ENCODE measurements at places on chromosomes 12 and 14.

GRCh38 chr14:68139431-68140075, 320.0 kb downstream of the RAD51B start:
- DNase-seq, result no peak

GRCh38 chr14:103721334-103722120, 5.9 kb downstream of the ZFYVE21 start:
- no peak for DNase-seq

GRCh38 chr14:50311337-50311971, 575 bp downstream of the L2HGDH start:
- DNase-seq, result no peak

DNA sequence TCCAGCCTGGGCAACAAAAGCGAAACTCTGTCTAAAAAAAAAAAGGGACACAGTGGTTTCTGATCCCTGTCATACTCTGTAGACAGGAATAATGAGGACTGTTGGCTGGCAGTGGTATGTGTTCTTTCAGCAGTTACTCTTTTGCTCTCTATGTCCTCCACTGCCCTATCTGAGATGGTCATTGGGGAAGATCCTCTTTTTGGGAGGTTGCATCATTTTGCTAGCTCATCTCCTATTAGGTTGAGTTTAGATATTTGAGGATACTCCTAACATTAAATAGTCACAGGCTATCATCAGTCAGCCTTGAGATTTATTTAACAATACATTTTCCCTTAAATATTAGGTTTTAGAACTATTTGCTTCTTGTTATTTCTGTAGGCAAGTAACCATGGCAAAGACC, 5.9 kb upstream of the CCDC91 start:
- no peak for DNase-seq

DNA sequence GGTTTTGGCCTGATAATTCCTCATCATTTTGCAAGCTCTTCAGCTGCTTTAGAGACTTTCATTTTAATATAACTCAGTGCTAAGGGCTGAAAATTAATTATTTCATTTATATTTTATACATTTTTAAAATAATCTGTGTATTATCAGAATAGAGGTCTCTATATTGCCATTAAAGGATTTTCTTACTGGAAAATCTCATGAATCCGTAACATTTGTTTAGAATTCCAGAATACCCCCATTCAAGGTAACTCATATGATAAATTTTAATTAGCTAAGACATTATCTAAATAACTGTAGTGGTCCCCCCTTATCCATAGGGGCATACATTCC, 51.6 kb downstream of the BMAL2 start:
- no peak for DNase-seq

DNA sequence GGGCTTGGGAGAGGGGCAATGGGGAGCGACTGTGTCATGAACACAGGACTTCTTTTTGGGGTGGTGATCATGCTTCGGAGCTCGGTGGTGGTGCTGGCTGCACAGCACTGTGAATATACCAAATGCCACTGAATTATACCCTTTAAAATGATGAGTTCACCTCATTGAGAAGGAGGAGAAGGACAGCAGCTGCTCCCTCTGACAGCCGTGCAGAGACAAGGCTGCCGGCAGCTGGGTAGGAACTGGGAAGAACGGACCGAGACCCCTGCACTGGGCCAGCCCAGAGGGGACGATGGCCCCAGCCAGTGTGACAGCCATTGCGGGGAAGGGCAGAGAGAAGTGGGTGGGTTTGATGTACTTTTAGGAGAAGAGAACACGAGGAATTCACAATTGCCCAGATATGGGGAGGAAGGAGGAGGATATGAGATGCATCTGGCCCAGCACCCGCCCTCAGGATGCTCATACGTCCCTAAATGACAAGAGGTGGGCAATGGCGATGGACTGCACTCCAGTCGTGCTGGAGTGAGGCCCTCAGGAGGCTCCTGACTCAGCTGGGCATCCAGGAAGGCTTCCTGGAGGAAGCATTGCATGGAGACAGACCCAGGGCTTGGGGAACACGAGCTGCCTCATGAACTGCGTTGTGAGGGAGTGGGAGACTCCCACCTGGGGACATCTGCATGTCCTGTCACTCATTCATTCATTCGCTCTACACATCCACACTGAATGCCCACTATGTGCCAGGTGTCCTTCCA, 64.3 kb upstream of the C14orf180 start:
- no peak for DNase-seq

DNA sequence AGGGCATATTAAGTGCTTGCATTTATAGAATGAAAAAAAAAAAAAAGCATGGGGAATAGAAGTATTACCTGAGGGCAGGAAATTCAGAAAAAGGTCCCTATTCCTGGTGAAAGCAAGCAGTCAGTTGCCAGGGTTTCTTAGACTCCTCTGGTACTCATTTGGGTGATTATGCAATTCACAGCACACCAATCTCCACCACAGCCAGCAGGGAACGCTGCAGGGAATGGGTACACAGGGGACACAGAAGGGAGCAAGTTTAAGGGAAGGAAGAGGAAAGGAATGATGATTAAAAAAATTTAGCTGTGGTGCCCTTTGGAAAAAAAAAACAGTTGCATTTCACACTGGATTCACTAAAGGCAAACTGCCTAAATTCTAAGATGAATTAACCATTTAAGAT, 14.2 kb downstream of the BLTP3B start:
- DNase-seq, result no peak

DNA sequence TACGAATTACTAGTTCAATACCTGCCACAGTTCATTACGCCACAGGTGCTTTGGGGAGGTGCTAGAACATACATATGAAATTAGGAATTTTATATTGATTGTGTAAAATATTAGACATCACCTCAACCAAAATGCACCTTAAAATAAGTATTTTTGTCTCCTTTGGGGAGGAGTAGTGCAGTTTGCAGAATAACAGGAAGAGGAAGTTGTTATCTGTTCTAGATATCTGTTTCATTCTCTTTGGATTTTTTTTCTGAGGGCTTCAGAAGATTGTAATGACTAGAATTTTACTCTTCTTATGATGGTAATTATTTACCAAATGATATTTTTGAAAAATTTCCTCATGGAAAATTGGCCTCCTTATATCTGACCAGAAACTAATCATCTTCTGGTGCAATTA, 9.9 kb upstream of the GYS2 start:
- no peak for DNase-seq

DNA sequence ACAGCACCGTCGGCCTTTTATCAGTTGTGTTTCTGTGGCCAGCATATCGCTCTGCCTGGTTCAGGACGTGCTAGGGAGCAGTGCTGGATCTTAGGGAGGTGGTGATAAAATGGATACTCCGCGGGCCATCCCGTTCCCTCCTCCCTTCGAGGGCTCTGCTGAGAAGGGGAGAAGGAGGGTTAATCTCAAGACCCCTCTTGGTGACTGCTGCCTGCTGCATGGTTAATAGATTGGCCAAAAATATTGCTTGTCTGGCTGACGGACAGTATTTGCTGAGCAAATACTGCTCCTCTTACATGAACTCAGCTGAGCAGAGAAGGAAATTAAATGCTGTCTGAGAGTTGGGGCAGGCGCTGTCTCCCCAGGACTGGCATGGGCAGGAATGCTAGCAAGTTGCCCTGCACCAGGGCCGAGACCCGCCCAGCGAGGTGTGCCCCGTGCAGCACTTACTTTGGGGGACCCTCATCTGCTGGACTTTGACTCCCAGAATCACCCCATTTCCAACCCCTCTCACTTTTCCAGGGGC, 1.2 kb downstream of the FBRSL1 start:
- no peak for DNase-seq

GRCh38 chr12:24853588-24853987, 95.3 kb downstream of the BCAT1 start:
- no peak for DNase-seq

- DNase-seq, result no peak
Measured at GRCh38 chr14:32087173-32087861, 10.2 kb downstream of the ARHGAP5 start.

- DNase-seq, result no peak
Measured at GRCh38 chr12:131153956-131154355, 200.2 kb downstream of the ADGRD1 start.

- DNase-seq, result no peak
Measured at GRCh38 chr12:9642606-9643265, 26.8 kb upstream of the CLEC2D start.

- DNase-seq, result no peak
Measured at GRCh38 chr12:46830731-46831334, 5.0 kb upstream of the SLC38A4 start.

DNA sequence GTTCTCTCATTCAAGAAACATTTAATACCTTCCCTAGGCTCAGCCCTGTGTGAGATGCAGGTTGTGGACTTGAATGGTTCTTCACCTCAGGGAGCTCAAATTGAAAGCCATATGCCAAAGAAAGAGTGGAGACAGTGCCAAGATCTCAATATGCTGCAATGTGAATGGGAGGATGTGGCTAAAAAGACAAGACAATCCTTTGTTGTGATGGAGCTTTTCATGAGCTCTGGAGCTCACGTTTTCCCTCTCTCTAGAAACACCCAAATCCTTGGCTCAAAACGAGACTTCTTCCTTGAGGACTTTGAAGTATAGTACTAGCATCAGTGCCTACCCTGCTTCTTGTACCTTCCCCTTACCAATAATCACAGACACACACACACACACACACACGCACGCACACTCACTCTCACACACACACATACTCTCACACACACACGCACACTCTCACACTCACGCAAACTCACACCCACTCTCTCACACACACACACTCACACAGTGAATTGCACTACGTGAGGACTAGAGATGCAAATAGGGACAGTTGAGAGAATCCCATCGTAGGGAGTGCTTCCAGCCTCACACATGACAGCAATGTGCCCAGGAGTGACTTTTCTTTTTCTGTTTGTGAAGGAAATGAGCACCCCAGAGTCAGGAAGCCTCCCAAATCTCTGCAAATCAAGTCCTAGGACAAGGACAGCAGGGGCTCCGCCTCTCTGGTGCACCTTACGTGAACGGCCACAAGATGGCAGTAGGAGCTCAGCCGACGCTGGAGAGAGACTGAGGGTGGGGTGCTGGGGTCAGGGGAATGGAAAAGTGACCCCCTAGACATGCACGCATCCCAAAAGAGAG, 231.4 kb downstream of the PCNX1 start:
- peak; percentile 63 for DNase-seq

DNA sequence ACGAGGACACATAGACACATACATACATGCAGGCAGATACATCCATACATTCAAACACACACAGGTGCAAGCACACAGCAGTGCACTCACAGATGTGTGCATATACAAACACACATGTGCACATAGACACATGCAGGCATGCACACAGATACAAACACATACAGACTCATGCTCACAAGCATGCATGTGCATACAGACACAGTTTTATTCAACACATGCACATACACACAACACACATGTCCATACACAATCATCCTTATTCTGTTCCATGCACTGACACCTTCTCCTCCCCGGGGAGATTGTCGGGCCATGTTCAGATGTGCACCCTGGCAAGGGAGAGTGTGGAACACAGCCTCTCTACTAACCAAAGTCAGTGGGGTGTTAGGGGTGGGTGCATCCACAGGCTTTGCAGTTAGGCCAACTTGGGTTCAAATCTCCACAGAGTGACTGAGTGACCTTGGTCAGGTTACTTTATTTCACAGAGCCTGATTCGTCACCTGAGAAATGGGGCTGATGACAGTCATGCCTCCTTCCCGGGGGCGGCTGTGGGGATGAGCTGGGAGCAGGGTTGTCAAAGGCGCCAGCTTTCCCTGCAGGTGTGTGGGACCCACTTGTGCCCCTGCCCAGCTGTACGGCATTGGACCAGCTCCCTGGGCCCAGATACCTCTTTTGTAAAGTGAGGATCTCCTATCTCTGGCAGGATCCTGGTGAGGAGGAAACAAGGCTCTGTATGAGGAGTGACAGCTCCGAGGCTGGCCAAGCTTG, 250.1 kb downstream of the SLC41A2 start:
- DNase-seq, result no peak

DNA sequence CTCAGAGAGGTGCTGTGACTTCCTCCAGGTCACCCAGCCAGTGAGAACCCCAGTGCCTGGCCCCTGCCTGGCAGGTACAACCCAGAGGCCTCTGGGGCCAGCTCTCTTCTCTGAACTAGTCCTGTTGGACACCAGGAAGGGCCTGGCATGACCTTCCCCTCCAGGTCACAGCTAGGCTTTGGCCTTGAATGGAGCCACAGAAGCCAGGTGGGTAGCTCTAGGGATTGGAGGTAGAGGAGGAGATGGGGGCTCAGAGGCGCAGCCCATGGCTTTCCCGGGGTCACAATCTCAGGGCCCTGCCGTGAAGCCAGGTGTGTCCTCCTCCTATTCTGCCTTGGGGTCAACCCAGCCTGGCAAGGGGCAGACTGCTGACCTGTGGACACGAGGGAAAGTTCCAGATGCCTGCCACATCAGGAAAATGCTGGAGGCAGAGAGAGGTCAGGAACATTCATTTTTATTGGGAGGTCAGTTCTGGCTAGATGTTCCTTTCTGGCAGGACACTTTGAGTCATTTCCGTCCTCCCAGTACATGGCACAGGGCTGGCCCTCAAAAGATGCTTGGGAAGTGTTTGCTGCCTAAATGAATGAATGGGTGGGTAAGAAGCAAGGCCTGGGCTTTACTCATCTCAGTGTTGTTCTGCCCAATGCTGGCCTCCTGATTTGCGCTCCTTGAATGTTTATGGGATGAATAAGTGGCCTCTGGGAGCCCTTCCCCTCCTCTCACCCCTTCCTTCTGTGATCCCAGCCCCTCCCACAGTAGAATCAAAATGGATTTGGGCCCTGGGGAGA, 25.4 kb downstream of the FAM222A start:
- DNase-seq, result no peak

DNA sequence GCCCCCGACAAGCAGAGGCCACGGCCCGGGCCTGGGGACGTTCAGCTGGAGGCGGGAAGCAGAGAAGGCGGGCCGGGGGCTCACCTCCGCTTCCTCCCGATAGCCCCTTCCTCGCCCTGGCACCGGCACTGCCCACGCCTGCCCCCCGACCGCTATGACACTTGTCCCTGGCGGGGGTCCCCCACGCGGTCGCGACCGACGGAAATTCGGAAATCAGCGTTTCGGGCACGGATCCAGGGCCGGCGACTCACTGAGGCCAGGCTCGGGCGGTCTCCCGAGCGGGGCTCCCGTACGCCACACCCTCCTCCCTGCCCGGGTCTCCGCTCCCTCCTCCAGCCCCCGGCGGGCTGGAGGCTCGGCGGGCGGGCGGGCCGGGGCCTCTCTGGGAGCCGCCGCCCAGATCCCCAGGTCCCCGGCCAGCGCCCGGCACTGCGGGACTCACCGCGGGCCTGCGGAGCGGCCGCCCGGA, 581 bp downstream of the PITPNM2 start:
- DNase-seq, result no peak

GRCh38 chr12:21583587-21583986, 21.1 kb downstream of the GYS2 start:
- no peak for DNase-seq

DNA sequence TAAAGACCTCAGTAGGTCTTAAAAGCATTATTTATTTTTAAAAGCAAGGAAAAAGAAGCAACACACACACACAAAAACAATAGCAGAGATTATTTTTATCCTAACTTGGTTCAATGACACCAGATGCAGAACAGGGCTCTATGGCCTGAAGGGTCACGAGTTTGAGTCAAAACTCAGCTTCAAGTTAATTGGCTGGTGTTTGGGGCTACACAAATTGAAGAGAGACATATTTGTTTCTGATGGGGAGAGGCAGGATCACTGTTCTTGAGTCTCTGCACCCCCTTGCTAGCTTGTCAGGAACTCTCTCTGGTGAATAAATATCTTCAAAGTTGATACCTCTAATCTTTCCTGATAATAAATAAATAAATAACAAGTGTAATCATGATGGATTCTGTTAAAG, 466.1 kb downstream of the PRKD1 start:
- DNase-seq, result no peak

GRCh38 chr14:22383515-22384166, 205.4 kb downstream of the DAD1 start:
- no peak for DNase-seq
